Stimulated activated CD4-positive, alpha-beta T cell treated with anti-CD3 and anti-CD28 coated beads, Interleukin-1b, Interleukin-23, amount 100 ng/mL, for 24 hours (primary cell): ENCODE measurements at places on chromosomes 11 and 22.

- DNase-seq, result no peak
Measured at GRCh38 chr11:64716473-64717267, 6.3 kb downstream of the NRXN2 start.

GRCh38 chr11:34339149-34340064 is 18.4 kb downstream of the ABTB2 start:
- DNase-seq, result no peak

DNA sequence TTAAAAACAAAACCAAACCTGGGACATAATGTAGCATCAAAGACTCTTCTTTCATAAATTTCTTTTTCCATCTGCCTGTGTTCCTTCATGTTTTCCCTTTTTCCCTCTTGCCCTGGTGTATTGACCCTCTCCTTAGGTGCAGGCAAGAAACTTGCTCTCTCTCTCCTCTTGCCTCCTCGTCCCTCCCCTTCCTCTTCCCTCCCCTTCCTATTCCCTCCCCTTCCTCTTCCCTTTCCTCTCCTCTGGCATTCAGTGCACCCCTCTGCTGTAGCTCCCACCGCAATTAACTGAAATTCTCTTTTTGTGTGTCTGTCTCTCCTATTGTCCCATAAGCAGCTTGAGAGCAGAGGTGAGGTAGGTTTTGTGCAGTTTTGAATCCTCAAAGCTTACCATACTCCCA is 49.9 kb downstream of the CSF2RB start:
- no peak for DNase-seq

DNA sequence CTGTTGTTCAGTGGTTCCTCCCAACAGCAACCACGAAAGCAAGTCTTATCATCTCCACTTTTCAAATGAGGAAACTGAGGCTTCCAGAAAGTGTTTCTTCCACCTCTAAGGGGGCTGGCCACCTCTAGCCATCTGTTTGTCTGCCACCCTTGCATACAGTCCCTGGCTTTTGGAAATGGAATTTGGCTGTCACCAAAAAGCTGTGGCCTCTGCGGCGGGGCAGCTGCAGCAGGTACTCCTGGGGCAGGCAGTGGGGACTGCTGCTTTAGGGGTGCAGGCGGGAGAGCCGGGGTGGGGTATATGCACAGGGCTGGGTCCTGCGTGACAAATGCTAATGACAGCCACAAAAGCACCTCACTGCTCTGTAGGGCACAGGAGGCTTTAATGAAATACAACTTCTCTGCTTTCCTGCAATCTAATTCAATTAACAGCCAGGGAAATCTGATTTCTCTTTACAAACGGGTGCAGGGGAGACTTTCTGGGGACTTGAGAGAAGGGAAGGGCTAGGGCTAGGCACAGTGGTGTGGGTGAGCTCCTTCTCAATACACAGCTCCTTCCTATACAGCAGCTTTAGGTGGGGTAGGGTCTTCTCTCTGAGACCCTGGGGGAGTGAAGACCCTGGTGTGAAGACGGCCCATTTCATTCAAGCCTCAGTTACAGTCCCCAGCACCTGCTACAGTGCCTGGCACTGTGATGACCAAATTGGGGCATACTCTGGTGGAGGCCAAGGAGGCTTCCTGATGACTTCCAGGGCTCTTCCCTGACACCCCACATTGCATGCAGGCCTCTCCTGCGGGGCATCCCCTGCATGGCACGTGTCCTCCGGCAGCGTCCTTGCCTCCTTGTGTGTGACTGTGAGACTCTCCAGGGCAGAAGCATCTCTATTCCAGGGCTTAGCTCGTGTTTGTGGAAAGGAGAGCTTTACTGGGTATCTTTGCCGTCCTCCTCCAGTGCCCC is 161.6 kb downstream of the CEP164 start:
- DNase-seq, result no peak

DNA sequence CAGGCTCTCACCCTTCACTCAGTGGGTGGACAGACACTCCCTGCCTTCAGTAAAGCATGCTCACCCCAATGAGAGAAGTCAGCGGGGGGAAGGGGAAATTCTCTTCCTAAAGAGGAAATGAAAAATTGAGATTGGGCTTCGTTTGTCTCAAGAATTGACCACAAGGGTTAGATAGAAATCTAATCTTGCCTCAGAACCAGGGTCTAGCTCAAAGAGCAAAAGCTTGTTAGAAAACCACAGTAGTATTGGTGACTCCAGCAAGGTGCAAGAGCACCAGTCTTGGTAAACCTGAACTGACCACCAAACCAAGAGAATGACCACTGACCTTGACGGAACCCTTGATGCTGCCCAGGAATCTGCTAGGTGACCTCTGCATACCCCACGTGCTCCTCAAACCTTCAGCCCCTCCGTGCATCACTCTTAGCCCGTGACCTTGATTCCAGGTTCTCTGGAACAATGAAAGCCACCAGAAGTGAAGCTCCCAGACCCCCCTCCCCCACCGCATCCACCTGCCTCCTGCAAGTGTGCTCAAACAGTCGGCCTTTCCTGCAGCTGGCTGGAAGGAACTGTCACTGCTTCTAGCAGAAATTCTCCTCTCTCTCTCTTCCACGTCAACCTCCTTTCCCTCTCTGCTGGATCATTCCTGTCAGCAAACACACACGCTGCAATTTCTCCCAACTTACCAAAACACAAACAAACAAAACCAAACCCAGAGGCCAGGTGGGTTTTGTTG is 3.1 kb upstream of the TMA7B start:
- no peak for DNase-seq

GRCh38 chr11:126415669-126416420 is 60.4 kb downstream of the ST3GAL4 start:
- no peak for DNase-seq

GRCh38 chr11:85947431-85948272 is 92.5 kb downstream of the CCDC83 start:
- no peak for DNase-seq

DNA sequence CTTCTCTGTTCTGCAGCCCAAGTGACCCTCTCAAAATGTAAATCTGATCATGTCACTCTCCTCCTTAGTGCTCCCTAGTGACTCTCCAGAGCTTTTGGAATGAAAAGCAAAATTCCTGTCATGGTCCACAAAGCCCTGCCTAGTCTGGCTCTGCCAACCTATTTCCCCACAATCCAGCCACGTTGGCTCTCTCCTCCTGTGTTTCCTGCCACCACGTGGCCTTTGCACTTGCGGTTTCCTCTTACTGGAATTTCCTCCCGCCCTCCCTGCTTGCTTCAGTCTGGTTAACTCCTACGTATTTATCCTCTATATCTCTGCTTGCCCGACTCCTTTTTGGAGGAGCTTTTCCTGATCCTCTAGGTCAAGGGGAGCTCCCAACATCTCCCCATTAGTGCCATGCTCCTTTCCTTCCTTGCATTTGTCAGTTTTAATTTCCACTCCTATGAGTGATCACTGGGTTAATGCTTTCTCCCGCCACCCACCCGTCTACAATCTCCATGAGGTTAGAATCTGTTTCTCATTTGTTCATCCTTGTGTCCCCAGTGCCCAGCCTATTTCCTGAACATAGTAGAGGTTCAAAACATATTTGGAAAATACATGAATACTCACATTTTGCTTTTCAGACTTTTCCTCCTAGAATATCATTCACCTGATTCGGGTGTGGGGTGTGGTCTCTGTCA is 11.5 kb downstream of the NNMT start:
- no peak for DNase-seq

GRCh38 chr22:37498289-37498909 is 12.2 kb upstream of the MFNG start:
- DNase-seq, result peak; percentile 58

DNA sequence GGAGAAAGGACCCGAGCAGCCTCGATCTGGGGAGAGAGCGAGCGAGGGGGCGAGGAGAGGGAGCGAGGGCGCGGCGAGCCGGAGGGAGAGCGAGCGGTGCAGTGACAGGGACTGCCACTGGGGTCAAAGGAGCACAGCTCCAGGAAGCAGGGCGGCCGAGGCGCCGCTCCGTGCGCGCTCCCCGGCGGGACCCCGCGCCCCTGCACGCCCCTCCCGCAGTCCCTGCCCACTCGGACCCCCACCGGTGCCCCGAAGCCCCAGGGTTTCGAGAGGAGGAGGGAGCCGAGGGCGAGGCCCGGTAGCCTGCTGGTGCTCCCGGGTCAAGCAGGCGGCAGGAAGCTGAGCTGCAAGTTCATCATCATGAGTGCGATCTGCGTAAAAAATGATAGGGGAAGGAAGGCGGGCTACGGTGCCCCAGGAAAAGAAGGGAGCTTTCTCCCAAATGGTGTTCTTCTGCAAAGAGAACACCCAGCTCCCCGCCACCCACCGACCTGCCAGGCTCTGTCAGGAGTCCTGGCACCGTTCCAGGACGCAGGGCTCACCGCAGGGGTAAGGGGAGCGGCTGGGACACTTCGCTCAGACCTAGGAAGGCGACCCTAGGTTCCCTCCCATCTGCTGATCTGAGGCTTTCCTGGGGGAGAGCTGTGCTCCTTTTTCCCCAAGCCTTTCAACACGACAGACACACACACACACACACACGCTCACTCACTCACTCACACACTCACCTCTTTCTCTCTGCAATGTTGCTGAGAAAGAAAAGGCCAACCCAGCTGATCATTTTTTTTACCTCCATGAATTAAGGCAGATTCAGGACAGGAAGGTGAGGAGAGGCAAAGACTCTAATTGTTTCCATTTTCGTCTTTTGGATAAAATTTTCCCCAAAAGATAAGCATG is at the start of gene MPPED2:
Gene MPPED2 (minus strand): TSS at position 103 of the 894 bp plus-strand sequence. CDS start 5,980 bp downstream, outside the sequence.
- DNase-seq, result no peak

GRCh38 chr11:111977146-111978027 is 40.2 kb downstream of the DIXDC1 start:
- no peak for DNase-seq

DNA sequence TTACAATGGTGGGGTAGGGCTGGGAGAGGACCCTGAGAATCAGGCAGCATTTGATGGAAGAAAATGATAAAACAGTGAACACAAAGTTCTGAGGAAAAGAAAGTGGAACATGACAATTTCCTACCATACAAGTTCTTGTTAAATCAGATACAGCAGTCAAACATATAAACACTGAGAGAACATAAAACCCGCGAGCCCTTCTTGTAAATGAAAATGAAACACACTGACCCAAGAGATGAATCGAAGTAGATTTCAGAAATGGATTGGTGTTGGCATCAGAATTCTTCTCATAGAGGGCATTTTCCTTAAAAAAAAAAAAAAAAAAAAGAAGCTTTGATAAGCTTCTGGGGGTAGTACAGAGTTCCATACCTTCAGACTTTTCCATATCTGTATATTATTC is 134.7 kb upstream of the TMEM45B start:
- DNase-seq, result no peak

- no peak for DNase-seq
Measured at GRCh38 chr11:88171982-88172381, 3.3 kb downstream of the RAB38 start.

- no peak for DNase-seq
Measured at GRCh38 chr11:105229761-105230160, 90.2 kb upstream of the CARD18 start.
